ENCODE measurements at places on chromosomes 12 and 14.

GRCh38 chr12:124222368-124223245, 72.3 kb upstream of the RFLNA start:
- no peak for DNase-seq

DNA sequence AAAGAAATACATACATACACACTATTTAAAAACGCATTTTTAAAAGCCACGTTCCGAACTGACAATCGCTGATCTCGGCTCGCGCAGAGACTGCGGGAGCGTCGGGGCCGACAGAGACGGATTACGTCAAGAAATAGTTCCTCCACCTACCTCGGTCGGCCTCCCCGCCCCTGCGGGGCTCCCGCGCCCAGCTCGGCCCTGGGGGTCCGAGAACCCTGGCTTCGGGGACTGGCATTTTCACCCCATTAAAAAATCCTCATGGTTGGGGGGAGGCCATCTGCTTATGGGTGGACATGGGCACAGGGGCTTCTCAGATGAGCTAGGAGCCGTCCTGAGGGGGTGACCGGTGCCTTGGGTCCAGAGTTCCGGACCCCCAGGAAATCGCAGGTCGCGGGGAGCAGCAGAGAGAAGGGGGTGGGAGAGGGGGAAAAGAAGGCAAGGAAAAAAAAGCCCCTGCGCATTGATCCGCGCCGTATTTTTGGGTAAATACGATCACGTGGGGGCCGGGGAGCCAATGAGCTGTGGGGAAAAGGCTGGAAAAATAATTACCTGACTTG, 324 bp upstream of the HOXC9 start:
- DNase-seq: no peak

- no peak for DNase-seq
Observed at GRCh38 chr12:8886502-8887284, 27.6 kb upstream of the PHC1 start.

GRCh38 chr12:120943482-120943881, 34.9 kb upstream of the HNF1A start:
- DNase-seq: no peak

DNA sequence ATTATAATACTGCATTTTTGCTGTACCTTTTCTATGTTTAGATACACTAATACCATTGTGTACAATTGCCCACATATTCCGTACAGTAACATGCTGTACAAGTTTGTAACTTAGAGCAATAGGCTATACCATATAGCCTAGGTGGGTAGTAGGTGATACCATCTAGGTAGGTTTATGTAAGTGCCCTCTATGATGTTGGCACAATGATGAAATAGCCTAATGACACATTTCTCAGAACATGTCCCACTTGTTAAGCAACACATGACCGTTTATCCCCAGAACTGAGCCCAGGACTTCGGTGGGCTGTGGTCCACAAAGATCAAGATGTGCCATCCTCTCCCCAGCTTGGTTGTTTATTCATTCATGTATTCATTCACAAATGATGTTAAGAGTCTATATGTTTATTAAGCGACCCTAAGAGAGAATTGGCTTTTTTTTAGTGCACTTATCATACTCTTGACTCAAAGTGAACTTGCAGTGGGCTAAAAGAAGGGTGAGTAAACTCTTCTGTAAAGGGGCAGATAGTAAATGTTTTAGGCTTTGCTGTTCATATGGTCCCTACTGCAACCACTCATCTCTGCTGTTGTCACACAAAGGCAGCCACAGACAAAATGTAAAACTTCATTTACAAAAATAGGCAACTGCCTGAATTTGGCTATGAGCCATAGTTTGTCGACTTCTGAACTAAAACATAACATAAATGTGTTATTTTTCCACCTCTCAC, 110.8 kb downstream of the NDUFA12 start:
- DNase-seq: no peak

GRCh38 chr12:64080319-64081007, 141.6 kb downstream of the KICS2 start:
- DNase-seq: no peak

DNA sequence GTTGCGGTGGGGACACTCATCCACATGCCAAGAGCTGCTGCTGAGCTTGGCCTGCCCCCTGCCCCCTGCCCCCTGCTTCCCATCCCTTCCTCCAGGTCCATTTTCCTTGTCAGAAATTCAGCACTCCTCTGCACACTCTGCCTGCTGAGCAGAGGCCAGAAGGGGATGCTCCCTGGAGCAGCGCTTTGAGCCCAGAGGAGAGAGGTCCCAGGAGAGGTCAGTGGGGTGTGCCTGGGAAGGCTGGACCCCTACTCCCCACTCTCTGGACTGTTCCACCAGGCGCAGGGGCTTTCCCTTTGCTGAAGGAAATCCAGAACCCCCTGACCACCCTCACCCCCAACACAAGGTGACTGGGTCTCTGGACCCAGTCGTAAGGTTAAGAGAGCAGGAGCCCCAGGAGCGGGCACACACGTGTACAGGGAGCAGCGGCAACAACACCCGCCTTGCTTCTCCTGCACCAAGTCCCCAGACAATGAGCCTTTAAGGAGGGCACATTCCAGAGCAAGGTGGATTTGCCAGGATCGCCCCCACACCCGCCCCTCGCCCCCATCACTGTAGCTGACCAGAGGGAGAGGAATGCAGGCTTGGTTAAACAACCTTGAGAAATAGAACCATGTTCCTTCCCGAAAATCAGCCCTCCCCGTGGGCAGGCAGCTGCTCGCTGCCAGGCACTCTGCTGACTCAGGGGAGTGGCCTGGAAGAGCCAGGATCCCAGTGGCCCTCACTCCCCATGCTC, 30.7 kb downstream of the ISCA2 start:
- DNase-seq: no peak

DNA sequence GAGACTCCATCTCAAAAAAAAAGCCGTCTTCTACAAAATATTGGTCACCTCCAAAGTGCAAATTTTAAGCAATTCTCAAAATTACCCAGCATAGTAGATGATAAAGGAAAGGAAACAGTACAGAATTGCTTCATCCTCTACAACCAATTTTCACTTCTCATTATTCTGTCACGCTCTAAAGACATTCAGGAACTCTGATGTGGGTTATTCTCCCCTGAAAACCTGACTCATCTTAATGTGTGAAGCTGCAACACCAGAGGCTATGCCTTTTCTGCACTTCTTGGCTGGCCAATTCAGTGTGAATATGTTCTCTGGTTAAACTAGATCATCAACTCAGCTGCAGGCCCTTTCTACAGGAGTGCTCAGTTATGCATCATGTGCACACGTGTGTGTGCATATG, 11.0 kb downstream of the PTGER2 start:
- DNase-seq: no peak

GRCh38 chr14:69055999-69056788, 77.1 kb upstream of the ACTN1 start:
- DNase-seq: peak; percentile 58

DNA sequence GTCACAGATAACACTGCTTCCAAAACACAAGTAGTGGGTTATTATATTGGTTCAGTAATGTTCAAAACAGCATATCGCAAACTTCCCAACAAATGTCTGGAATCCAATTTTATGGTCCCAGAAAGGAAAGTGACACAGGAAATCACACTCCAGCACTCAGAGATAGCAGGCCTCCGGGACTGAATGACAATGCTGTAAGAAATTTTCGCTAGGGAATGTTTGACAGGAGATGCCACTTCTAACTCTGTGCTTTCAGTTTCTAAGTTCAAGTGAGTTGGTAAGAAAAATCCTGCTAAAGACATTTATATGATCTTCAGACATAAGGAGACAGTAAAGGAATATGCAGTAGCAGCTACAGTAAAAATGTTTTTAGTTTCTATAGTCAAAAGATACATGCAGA, 93.2 kb downstream of the SLC2A13 start:
- peak; percentile 11 for DNase-seq

- DNase-seq: no peak
Observed at GRCh38 chr12:74527491-74527890, 10.1 kb upstream of the ATXN7L3B start.

DNA sequence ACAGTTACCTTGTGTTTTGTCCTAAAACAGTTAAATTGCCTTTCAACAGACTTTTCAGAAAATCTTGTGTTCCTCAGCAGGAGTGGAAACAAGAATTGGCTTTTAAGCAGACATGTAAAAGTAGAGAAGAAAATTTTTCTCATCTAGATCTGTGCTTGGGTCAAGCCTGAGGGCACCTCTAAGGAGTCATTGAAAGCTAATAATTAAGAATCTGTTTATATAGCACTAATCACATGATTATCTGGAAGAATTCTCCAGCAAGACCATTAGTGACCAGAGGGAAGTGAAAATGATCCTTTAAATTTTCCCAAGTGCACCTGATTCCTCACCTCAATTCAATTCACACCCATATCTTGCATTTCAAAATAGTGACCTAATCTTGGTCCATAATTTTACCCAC, 295.0 kb downstream of the DIO2 start:
- no peak for DNase-seq

GRCh38 chr14:93299416-93299815, 33.4 kb downstream of the BTBD7 start:
- no peak for DNase-seq

DNA sequence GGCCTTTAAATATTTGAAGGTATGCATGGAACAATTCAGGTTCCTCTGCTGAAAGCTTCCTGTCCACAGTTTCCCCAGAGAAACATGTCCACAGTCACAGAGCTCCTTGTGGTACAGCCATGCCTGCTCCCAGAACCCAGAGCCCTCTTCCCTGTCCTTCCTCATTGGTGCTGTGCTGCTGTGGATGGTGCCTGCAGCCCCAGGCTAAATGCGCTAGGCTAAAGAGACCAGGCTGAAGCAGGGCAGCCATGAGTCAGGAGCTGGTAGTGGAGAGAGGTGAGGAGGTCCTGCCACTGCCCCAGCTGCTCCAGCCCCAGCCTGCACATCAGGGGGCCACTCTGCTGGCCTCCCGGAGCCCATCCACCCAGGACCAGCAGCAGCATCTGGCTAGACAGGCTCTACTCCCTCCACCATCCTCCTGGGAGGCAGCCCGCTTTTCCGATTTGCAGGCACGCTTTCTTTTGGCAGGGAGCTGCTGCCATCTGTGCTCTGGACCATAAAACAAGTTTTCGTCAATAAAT, 65.4 kb upstream of the DDX11 start:
- peak; percentile 41 for DNase-seq

DNA sequence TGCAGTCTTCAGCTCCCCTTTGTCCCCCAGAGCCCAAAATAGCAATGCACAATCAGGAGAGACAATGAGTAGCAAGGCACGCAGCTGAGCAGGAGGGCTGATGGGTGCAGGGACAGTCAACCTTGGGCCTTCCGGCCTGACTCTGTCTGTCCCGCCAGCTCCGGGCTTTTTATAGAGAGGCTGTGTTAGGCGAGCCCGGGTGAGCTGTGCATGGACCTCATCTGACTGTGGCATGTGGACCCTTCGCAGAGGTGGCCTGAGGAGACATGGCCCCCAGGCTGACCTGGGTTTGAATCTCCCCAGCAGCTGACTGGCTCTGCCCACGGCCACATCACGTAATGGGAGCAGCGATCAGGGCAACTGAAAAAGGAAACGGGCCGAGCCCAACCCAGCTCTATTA, 177.9 kb downstream of the TSPAN9 start:
- no peak for DNase-seq

DNA sequence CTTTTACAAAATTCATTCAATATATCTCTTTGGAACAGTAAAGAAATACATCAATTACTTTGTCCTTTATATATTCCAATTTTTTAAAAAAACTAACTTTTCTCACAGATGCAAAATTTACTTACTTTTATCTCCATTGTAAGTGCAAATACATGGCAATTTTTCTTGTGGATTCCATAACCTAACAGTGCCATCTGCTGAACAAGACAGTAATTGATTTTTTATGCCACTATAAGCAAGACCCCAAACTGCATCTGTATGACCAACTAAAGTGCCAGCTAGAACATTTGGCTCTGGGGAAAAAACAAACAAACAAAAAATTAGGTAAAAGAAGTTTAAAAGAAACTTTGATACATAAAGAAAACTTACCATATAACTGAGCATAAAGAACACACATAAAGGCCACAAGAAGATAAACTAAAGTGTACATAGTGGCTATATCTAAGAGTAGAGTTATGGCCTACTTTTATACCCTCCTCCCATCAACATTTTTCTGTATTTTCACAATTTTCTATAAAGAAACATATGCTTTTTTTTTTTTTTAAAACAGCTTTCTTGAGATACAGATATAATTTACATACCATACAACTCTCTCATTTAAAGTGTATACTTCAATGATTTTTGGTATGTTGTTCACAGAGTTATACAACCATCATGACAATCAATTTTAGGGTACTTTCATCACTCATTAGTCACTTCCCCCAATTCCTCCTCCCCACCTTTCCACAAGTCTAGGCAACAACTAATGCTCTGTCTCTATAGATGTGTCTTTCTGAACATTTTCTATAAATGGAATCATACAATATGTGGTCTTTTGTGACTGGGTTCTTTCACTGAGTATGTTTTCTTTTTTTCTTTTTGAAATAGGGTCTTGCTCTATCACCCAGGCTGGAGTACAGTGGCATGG, 32.6 kb downstream of the COCH start:
- DNase-seq: peak; percentile 13

DNA sequence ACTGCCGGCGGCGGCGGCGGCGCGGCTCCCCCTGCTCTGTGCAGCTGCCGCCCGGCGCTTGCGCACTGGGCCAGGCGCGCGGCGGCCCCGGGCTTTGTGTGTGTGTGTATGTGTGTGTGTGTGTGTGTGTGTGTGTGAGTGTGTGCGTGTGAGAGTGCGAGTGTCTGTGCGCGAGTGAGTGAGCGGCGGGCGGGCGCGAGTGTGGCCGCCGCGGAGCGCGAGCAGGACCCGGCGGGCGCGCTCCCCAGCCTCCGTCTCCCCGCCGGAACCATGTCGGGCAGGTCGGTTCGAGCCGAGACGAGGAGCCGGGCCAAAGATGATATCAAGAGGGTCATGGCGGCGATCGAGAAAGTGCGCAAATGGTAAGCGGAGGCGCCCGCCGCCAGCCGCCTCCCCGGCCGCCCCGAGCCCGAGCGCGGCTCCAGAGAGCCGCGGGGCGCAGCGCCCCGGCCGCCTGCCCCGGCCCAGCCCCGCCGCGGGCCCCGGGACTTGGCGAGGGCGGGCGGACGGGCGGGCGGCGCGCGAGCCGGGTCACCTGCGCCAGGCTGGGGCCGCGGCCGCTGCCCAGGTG, at the start of gene BCL7A:
Gene BCL7A (plus strand): TSS at position 63 of the 571 bp plus-strand sequence. CDS start 208 bp downstream, at position 271.
- DNase-seq: peak; percentile 69

- DNase-seq: no peak
Observed at GRCh38 chr14:79871136-79871535, 340.2 kb downstream of the DIO2 start.

- no peak for DNase-seq
Observed at GRCh38 chr14:95903616-95904107, 27.0 kb downstream of the TUNAR start.

- DNase-seq: peak; percentile 62
Observed at GRCh38 chr12:45729233-45730083, at the start of gene ARID2. TSS of gene ARID2 (plus strand) at chr12:45729706. CDS start at chr12:45729837, 131 bp downstream.

- DNase-seq: no peak
Observed at GRCh38 chr14:106844608-106845285, 1318.4 kb downstream of the TMEM121 start.

DNA sequence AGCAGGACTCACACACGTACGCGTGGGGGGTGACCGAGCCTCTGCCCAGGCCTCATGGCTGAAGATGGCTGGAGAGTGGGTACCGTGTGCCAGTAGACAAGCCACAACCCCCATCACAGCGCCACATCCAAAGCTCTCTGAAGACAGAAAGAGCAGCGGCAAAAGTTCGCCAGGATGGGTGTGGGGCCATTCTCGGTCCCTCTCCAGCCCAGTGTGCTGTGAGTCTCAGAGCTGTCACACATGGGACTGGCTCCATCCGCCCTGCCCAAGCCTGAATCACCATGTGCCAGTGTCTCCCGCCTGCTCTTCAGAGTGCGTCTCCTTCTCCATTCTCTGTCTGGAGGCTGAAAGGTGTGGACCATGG, 5.7 kb downstream of the TMEM179 start:
- DNase-seq: no peak

GRCh38 chr12:104604995-104605675, 148.4 kb downstream of the CHST11 start:
- DNase-seq: no peak

GRCh38 chr14:74697011-74697410, 15.9 kb downstream of the AREL1 start:
- no peak for DNase-seq

All from G401 (cell line).